ENCODE measurements at places on chromosomes 16 and 17.
A peak's percentile ranks its signal among the peaks of the same experiment; 100 is the strongest.

- DNase-seq: peak; percentile 22
These were observed 21.5 kb downstream of the GPR179 start for GRCh38 chr17:38322156-38322779.

GRCh38 chr16:84132527-84133285 lies 12.3 kb downstream of the HSDL1 start:
- no peak for DNase-seq

DNA sequence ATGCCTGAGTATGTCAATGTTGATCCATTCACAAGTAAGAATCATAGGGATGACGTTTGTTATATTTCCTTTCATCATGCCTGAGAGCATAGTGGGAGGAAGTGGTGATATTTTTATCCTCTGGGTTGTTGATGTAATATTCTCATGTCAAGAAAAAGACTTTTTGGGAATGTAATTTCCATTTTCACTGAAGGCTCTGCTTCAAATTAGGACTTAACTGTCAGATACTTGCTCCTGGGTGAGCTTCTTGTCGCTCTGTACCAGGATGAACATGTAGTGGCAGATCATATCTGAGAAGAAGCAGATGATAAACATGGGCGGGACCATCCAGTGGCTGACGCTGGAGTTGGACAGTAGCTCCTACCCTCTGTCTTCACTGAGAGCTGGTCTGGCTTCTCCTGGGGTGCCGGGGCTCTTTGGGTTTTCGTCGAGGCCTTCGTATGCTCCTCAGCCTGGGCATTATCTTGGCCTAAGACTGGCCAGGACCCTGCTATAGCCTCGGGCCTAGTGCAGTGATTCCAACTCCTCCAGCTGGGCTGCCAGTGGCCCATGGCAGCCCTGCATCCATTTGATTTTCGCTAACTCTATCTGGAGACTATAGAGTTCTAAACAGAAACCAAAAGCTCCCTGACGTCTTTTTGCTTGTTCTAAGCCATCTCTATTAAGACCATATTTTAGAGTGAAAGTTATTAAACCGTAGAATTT lies 19.7 kb downstream of the CYB5B start:
- no peak for DNase-seq

GRCh38 chr17:42561897-42562387 lies at the start of gene COASY:
Gene COASY, plus strand, starts transcription at chr17:42562148. Its CDS starts 475 bp downstream, at chr17:42562623.
- peak; percentile 81 for DNase-seq

GRCh38 chr16:64469906-64470702 lies 651.8 kb downstream of the CDH11 start:
- DNase-seq: no peak

- DNase-seq: no peak
These were observed 33.7 kb upstream of the GSG1L start for GRCh38 chr16:28096983-28097899.

DNA sequence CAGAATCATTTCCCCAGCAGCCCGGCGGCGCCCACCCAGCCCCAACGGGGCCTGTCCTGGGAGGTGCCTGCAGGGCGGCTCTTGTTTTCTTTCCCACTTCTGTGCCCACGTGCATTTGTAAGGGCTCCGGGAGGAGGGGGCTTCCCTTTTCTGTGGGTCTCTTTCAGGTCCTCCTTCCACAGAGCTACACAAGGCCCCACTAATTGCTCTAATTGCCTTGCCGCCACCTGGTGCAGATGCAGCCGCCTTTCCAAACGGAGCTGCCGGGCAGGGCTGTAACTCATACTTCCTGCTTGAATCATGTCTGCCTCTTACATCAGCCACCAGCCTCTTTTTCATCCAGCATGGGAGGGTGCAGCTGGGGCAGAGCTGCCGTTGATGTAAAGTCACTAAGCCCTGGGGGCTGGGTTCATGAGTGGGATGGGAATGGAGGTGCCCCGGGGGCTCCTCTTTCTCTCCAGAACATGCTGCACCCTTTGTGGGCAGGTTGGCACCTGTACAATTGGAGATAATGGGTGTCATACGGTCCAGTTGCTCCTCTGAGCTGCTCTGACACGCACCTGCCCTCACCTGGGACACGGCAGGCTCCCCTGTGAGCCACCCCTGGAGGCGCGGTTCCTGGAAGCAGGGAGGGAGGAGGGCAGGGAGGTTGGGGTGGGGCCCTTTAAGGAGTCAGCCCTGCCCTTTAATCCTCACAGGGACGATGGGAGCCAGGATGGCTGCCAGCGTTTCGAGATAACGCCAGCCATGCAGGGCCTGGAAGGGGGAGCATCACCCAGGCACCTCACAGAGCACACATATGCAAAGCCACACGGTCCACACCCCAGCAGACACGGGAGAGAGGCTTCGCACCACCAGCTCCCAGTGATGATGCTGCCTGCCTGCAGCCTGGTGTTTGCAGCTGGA lies 41.1 kb upstream of the KLHDC4 start:
- DNase-seq: peak; percentile 21

GRCh38 chr17:1697681-1698080 lies 12.5 kb downstream of the TLCD2 start:
- no peak for DNase-seq

GRCh38 chr17:17921192-17922069 lies 50.8 kb downstream of the TOM1L2 start:
- DNase-seq: no peak

GRCh38 chr17:46768540-46768870 lies 50.0 kb downstream of the WNT3 start:
- DNase-seq: no peak

DNA sequence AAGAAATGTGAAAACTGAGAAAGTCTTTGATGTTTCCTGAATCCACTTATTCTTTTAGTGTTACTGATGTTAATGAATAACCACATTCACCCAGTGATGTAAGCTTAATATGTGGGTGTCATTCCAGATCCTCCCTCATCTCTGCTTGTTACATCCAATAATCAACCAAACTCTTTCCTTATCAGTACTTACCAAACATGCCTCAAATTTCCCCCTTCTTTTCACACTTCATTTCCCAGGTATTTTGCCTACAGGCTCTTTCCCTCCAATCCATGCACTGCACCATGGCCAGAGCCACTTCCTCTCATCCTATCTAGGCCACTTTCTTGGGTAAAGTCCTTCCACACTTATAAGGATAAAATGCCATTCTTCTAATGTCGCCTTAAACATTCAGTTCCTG lies 451.5 kb downstream of the NPIPA7 start:
- no peak for DNase-seq

GRCh38 chr16:30088237-30088831 lies 3.4 kb downstream of the TBX6 start:
- DNase-seq: no peak

DNA sequence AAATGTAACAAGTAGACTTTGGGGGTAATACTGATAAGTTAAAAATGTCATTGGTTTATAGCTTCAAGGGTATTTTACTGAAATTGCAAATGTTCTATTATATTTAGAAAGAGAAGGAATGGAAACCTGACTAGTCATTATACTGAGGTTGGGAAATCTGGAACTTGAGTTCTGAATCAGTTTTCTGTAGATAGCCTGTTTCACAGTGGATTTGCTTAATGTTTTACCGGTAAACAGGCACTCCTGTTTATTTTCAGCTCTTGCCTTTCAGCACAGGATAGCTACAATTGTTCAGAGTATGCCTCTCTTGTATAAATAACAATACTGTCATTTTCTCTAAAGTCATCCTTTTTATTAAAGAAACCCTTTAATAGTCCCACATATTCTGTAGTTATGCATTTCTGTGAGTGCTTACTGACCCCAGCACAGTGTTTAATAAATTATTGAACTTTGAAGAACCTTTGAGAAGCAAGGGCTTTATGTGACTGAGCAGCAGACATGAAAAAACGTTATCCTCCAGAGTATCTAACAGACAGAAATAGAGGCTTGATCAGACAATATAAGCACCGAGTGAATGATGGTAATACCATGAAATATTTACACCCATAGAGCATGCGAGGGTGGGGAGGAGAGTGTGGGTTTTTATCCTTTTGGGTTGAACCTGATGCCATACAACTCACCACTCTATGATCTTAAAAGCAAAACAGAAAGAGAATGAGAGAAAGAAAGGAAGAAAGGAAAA lies 58.2 kb downstream of the FTO start:
- DNase-seq: no peak

DNA sequence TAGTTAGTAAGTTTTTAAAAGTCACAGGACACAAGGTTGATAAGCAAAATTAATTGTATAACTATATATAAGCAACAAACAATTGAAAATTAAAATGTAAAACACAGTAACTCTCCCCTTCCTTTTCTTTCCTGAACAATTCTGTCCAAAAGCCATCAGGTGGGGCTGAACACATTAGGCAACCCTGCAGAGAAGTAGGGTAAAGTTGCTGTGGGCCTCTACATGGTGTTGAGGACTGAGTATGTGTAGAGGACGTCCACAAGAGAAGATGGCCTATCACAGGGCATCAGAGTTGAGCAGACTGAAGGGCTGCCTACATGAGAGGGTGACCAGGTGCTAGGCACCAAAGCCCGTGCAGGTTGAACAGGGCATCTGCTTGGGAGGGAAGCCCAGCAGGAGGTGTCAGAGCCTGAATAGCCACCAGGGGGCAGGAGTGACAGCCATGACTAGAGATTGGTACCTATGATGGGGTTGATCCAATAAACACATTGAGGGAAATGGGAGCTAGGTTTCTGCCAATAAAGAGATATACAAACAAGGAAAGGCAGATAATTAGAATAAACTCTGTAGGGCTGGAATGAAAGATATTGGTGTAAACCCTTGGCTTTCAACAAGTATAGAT lies 415.1 kb downstream of the NPIPA8 start:
- DNase-seq: peak; percentile 3

DNA sequence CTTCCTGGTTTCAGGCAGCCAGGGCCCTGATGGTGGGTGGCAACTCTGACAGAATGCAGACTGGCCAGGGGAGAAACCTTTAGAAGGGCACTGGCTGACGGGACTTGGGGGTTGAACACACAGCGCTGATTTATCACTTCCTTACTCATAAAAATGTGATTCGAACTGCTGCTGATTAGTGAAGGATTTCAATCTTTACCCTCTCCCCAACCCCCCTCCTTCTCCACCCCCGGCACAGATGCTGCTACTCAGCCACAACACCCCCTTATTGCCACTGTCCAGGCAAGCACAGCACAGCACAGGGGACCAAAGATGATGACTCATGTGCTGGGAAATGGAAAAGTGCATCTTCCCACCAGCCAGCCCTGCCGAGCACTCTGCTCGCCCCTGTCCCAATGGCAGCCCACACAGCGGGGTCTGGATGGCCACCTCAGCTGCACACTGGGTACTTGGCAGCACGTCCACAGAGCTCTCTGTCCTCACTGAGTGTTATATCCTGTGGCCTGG lies 70.1 kb downstream of the SMG6 start:
- no peak for DNase-seq

DNA sequence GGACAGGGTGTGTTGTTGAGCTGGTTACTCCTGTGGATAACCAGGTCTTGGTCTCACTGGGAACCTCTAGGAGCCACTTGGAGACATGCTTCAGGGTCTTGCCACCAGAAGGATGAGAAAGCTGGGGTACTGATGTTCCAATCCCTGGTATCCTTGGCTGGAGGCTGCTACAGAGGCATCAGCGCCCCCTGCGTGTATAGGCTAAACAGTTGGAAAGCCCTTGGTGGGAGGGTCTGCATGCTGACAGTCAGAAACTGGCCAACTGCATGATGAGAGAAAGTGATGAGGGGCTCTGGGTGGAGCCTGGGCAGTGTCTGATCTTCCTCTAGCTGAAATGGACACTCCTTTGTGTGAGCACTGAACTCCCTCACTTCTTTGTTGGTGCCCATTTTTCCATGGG lies 536.9 kb downstream of the XYLT1 start:
- DNase-seq: no peak

DNA sequence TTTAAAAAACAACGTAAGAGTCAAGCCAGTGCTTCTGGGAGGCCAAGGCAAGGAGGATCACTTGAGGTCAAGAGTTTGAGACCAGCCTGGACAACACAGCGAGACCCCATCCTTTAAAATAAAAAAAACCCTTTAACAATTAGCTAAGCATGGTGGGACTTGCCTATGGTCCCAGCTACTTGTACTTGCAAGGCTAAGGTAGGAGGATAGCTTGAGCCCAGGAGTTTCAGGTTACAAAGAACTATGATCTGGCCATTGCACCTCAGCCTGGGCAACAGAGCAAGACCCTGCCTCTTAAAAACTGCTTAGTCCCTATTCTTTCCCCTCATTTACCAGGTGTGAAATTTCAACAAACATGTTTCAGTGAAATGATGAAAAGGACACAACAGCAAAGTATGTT lies 89.5 kb downstream of the STH start:
- DNase-seq: no peak

GRCh38 chr17:80319262-80319998 lies 58.8 kb downstream of the RNF213 start:
- DNase-seq: no peak

DNA sequence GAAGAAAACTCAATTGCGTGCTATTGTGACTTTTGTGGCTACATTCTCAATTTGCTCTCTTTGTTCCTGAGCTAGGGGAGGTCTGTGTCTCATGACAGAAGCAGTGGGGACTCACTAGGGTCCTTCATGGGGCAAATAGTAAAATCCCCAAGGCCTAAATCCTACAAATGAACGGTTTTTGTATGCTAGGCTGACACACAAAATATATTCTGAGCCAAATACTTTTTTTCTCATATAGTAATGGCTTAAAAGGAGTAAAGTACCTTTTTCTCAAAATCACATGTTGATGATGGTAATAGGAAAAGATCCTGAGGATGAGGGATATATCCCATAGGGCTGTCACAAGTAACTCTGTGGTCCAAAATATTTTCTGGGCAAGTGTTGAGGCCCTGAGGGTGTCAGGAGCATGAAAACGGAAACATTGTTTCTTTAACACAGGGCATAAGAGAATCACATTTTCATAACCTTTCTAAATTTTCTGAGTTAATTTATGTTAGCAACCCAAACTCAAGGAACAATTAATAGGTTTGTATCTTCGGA lies 77.5 kb upstream of the CNTNAP4 start:
- DNase-seq: no peak

- no peak for DNase-seq
These were observed 404.9 kb upstream of the EEF2KMT start for GRCh38 chr16:5502467-5502869.

DNA sequence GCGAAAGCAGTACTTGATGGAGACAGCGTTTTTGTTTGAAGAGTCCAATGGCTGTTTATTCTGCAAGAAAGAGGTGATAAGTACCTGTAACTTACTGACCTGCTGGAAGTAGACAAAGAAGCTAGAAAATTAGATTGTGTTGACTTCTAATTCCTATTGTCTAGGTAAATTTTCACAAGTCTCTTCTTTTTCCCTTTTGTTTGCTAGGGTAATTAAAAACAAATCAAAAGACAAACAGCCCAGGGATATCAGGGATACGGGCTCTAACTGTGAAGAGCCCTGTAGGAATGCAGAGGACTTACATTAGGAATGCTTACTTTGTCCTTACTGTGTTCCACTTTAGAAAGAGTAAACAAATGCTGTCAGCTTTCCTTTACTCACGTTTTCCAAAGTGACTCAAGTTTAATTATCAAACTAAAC lies 7.0 kb downstream of the PSME3IP1 start:
- no peak for DNase-seq

- DNase-seq: no peak
These were observed 121.3 kb upstream of the CACNG5 start for GRCh38 chr17:66713533-66714042.

- peak; percentile 74 for DNase-seq
These were observed 10.7 kb upstream of the MEAK7 start for GRCh38 chr16:84514874-84515835.

All from activated CD8-positive, alpha-beta memory T cell treated with anti-CD3 and anti-CD28 coated beads for 1 hour (primary cell).